ENCODE measurements at places on chromosomes 11 and 22. TPM values are rescaled to one million over a fixed set of nuclear protein-coding genes. Genes with fewer than 3 reads are reported as not detected.
A peak's percentile ranks its signal among the peaks of the same experiment; 100 is the strongest.

- DNase-seq = no peak
These were observed 25.5 kb upstream of the TIMP3 start for GRCh38 chr22:32775957-32776356.

DNA sequence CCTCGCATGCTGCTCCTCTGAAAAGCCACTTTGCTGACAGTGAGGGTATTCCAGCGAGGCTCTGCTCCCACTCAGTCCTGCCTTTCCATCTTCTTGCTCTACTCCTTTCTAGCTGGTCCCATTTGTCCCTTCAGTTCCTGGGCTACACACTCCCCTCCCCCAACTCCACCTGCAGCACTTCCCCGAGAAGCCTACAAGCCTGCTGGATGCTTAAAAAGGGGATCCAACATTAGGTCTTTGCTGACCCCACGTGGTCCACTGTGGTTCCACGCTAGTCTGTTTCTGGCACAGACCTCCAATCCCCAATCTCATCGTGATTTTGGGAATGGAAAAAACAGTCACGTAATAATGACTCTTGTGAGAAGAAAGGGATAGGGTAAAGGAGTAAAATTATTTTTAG lies 121.6 kb upstream of the SNX19 start:
- no peak for DNase-seq

GRCh38 chr22:38348751-38349496 lies 31.7 kb upstream of the CSNK1E start:
- no peak for DNase-seq

DNA sequence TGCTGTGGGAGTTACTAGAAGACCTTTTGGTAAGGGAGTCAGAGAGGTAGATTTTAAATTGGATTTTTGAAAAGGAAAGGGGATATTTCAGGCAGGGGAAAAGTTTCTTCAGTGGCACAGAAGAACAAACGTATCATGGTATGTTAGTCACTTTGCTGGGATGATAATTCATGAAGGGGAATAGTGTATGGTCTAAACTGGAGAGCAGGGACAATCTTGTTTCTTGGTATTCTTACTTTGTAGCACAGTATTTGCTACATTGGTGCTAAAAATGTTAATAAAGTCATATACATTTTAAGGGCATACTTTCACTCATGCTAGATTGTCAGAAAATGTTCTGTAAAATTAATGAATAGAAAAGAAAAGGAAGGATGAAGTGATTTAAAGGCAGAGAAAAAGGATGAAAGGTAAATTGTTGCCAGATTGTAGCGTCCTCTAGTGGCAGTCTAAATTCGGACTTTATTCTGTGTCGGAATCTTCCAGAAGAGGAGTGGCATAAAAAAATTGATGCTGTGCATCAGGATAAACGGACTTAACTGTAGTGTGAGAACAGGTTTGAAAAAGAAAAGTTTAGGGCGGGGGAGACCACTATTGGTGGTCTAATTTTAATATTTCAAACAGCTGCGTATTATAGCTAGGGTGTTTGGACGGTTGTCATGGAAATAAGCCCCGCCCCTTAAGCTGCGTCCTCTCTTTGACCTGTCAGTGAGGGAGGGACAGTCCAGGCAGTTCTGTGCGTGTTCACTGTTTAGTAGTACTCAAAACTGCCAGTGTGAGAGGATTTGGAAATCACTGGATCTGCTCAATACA lies at the start of gene BCO2:
BCO2 (plus strand) TSS at position 724 of the 810 bp plus-strand sequence. CDS start 90 bp downstream, outside the sequence.
- peak; percentile 84 for DNase-seq

DNA sequence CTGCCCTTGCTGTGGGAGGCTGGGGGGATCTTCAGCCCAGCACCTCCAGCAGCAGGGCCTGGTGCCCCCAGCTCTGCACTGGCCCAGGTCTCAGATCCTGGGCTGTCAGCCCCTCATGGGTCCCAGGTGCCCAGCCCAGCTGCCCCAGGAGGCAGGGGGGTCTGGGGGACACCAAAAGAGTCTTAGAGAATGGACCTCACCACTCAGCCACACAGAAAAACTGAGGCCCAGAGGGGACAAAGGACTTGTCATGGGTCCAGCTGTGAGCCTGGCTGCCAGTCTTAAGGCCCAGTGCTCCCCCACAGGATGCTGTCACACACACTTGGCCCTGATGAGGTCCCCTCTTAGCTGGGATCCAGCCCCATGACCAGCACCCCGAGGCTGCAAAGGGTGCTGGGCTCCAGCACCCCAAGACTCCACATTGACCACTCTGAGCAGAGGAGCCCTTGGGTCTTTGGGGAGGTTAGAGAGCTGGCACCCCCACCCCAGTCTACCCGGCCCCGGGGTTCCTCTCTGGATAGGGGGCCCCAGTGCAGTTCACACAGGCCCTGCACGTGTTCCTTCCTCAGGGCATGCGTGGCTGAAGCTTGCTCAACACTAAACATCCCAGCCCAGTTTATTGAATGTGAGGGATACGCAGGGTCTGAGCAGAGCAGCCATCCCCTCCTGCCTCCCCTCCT lies 54.4 kb downstream of the IGLL5 start:
- DNase-seq = no peak

GRCh38 chr11:104956528-104956927 lies 11.8 kb downstream of the CASP4 start:
- DNase-seq = no peak

GRCh38 chr22:44623771-44624510 lies 78.1 kb upstream of the PRR5 start:
- DNase-seq = no peak

DNA sequence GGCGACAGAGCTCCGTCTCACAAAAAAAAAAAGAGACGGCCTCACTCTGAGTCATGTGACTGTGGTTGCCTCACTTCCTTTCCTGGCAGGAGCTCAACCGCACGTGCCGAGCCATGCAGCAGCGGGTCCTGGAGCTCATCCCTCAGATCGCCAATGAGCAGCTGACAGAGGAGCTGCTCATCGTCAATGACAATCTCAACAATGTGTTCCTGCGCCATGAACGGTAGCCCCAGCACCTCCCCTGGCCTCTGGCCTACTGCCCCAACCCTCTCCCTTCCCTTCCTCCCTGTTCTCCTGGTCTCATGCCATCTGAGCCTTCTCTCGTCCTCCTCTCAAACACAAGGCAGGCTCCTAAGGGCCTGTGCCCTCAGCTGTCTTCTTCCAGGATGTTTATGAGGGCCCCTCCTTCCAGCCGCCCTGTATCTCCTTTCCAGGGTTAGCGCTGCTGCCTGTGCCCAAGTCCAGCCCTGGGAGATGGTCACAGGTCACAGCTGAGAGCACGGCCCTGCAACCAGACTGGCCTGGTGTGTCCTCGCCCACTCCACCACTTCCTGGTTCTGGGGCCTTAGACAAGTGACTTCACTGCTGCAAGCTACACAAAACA lies 30.7 kb downstream of the TOM1 start:
- peak; percentile 80 for DNase-seq

GRCh38 chr22:26565889-26566288 lies 24.0 kb downstream of the TPST2 start:
- no peak for DNase-seq

DNA sequence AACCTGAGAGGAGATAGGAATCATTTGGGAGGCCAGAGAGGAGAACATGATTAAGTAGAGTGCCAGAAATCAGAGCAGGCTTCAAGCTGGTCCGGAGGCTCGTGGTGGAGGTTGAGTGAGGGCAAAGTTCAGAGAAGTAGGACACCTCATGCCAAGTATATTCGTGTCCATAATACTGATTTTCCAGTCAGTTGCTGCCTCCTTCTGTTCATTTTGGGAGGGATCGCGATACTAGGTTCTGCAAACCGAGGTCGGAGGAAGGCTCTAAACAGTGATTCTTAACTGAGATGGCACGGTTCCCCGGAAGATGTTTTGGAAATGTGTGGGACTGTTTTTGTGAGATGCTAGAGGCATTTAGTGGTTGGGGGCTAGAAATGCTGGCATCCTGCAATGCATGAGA lies 13.6 kb upstream of the CD3E start:
- DNase-seq = peak; percentile 40

GRCh38 chr22:42680648-42681047 lies 31.5 kb upstream of the CYB5R3 start:
- DNase-seq = no peak

- no peak for DNase-seq
These were observed 7.9 kb downstream of the CTR9 start for GRCh38 chr11:10758957-10759356.

GRCh38 chr22:35312198-35313059 lies 12.7 kb downstream of the TOM1 start:
- DNase-seq = no peak

DNA sequence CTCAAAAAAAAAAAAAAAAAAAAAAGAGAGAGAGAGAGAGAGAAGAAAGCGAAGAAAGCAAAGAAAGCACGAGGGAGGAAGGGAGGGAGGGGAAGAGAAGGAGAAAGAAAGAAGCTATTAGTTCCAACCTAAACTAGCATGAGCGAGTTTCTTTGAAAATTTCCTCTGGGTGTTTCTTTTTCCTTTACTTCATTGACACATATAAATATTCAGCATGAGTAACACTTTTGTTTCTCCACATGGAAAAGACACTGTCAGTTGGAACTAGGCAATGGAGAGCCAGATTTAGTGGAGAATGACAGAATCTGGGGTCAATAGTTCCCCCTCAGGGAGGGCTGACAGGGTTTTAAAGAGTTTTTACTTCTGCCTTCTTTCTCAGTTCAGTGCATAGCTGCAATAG lies 257.4 kb downstream of the DDX10 start:
- DNase-seq = no peak

DNA sequence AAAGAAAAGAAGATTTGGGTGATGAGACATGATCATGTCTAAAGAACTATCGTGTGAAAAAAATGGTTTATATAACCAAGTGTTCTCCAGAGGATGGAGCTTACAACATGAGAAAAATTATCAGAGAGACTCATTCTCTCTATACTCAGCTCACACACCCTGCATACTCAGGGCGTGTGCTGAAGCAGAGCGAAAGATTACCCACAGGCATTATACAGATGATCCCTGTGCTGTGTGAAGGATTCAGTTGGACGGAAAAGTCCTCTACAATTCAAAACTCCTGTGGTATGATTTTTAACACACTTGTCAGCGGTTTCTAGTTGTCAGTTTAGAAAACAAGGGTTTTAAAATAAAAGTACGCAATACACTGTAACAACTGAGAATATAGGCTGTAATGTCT lies 267.3 kb downstream of the DLG2 start:
- DNase-seq = no peak

DNA sequence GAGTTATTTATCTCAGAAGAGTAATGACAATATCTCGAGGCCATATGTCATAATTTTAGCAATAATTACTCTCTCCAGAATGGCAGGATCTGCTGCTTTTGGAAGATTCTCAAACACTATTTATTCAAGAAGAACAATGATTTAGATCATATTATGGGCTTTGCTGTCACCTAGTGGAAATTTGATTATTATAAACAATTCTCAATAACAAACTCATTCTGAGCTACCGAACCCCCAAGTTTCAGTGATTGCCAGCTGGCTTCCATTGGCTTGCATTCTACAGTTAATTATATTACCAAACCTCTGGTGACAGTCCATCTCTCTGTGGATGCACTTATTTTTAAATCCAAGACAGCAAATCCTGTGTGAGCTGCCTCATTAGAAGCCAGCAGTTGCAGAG lies 27.9 kb upstream of the SLC36A4 start:
- no peak for DNase-seq

- DNase-seq = no peak
These were observed 2.0 kb upstream of the AP5B1 start for GRCh38 chr11:65782816-65783228.

GRCh38 chr11:95078526-95078925 lies 11.1 kb upstream of the ENDOD1 start:
- DNase-seq = no peak

DNA sequence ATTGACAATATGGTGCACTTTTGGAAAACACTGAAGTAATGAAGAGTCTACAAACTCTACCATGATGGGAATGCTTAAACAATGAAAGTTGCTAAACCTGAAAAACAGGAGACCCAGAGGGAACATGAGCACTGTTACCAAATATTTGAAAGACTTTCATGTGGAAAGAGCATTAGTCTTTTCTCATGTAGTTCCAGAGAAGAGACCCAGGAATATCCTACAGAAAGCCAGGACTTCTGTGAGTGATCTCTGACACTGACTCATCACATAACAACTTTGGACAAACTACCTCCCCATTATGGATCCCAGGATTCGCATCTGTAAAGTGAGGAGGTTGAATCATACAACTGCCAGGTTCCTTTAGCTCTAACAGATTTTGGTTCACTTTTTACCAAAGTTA lies 62.2 kb downstream of the FAM181B start:
- no peak for DNase-seq

Gene OR8D4
- 0.05 TPM for polyA plus RNA-seq

Gene ZNF70
- polyA plus RNA-seq = 4.8 TPM

Gene FAM111B
- 9.5 TPM for polyA plus RNA-seq

Gene OR8D2
- not detected for polyA plus RNA-seq

Gene SSTR3
- not detected for polyA plus RNA-seq

Gene TENM4
- polyA plus RNA-seq = 9.1 TPM

Gene CCDC116
- polyA plus RNA-seq = 0.36 TPM

Gene PGA4
- 0.32 TPM for polyA plus RNA-seq

Gene SCARF2
- polyA plus RNA-seq = 15.3 TPM

Gene NLRP6
- polyA plus RNA-seq = not detected

Gene GSTT4
- polyA plus RNA-seq = not detected

Data from muscle of back (tissue), 13 donors.